Naive thymus-derived CD4-positive, alpha-beta T cell (primary cell): ENCODE measurements at places on chromosomes 2 and 18.
A peak's percentile ranks its signal among the peaks of the same experiment; 100 is the strongest.

DNA sequence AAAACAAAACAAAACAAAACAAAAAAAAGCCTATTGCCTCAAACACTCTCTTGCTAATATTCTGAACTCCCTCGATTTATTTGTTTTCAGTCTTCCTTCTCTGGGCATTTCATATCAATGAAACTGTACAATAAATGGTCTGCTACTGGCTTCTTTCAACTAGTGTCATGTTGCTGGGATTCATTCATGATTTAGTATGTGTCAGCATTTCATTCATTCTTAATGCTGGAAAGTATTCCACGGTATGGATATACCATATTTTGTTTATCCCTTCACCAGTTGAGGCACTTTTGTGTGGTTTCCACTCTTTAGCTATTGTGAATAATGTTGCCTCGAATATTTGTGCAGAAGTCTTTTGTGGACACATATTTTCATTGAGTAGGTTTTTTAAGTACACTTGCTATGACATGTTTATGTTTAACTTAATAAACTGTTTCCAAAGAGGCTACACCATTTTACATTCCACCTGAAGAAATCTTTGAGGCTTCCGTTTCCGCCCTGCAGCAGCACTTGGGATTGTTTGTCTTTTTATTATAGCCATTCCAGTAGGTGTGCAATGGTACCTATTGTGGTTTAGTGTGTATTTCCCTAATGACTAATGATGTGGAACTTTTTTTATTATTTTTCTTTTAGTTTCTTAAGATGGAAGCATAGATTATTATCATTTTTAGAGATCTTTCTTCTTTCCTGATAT is 543.6 kb upstream of the SOX11 start:
- DNase-seq, result no peak

DNA sequence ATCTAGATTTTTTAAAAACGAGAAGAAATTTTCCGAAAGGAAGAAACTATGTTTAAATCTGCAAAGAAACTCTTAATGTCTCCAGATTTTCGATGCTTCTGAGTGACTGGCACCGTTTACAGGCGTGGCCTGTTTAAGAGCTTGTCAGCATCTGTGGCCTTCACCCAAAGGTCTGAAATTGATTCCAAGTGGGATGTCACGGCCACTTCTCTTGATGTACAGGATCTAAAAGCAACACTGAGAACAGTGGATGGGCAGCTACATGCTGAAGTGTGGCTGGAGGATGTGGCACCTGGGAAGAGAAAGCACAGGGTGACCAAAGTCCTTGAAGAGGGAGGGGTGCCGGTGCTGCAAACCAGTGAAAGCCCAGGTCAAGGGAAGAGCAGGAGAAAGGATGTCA is 28.0 kb downstream of the EMILIN2 start:
- no peak for DNase-seq

DNA sequence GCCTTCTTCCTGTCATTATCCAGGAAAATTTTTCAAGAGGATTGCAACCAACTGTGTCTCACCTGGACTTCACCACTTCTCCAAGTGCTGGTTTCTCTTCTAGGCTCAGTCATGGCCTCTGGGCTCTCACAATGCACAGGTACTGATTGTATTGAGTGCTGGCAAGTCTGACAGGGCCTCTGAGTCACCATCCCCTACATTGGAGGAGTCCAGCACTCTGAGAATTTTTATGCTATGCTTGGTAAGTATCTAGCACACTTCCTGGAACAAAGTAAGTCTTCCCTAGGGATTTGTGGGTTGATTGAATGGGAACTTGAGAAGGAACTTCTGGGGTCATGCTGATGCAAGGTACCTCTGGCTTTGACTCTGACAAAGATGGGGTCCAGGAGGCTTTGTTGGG is 147.2 kb upstream of the CELF4 start:
- DNase-seq, result no peak

DNA sequence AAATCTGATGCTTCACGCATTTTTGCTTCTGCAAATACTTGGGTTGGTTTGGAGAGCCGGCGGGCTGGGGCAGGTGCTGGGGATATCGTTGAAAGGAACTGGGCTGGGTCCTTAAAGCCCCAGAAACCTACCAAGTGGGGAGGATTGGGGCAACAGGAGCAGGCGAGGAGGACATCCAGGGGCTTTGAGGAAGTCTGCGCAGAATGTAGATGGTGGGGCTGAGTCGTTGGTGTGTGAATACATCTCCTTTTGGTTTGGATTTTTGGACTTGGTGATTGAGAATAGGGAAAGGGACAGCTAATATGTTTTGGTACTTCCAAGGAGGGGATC is 1.1 kb downstream of the DCC start:
- no peak for DNase-seq

GRCh38 chr2:72090271-72090720 is 57.4 kb downstream of the CYP26B1 start:
- DNase-seq, result no peak

DNA sequence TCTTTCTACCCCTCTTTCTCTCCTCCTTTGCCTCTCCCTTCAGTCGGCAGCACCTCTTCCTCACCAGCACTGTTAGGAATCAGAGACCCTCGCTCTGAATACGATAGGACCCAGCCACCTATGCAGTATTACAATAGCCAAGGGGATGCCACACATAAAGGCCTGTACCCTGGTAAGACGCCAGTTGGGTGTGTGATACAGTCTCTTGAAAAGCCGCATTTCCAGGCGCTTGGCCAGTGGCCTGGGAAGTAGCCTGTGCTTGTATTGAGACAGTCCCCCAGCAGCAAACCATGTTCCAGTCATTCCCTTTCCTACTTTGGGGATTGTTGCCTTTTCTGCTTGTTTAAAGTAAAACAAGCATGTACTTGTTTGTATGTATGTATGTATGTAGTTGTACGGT is 118.4 kb upstream of the DAPL1 start:
- DNase-seq, result no peak

GRCh38 chr18:54828986-54829385 is 709 bp downstream of the RAB27B start:
- peak; percentile 11 for DNase-seq

DNA sequence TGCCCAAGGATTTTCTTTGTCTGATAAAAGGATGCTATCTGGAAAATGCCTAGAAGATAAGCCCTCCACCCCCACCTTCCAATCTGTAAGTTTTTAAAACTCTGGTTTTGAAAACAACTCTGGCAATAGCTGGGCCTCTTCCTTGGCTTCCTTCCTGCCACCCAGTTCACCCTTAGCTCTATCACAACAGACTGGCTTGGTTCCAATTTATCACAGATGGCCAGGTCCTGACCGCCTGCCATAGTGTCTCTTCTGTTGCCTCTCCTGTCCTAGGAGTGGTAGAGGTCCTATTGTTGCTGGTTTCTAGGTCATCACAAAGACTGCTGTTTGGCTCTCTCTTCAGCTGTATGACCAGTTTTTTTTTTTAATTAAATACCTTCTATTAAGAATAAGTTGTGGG is 1727.9 kb upstream of the SLC39A10 start:
- no peak for DNase-seq

DNA sequence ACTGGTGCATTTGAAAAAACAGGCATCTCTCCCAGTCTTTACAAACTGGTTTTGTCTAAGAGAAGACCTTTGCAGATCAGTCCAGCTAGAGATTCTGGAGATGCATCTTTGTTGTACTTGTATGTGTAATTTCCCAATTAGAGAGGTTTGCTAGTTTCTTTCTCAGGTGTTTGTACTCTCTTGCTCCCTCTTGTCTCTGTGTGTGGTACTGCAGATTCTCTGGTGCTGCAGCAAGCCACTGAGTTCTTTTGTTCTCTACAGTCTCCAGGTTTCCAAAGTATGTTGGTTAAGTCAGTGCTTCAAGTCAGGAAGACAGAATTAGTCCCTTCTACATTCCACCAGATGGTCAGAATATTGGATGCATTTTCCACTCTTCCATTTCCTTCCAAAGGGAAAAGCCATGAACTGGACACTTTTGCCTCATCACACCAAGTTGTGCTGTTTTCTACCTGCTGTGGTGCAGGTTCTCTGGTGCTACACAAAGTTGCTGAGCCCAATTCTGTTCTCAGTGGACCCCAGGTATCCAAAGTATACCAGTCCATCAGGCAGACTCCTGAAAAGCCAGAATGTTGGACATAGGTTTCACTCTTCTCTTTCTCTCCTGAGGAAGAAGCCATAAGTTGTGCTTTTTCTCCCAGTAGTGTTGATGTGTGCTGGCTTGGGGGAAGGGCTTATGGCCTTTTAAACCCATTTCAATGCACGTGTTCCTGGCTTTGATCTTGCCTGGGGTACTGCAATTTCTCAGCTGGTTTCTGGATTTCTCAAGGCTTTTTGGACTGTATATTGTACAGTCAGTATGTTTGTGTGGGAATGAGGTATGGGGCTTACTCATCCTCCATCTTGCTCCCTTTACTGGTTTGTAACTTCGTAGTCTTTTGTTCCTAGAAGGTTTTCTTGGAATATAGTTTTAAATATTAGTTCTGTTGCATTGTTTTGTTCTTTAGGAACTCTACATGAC is 29.8 kb downstream of the EPC2 start:
- peak; percentile 32 for DNase-seq

DNA sequence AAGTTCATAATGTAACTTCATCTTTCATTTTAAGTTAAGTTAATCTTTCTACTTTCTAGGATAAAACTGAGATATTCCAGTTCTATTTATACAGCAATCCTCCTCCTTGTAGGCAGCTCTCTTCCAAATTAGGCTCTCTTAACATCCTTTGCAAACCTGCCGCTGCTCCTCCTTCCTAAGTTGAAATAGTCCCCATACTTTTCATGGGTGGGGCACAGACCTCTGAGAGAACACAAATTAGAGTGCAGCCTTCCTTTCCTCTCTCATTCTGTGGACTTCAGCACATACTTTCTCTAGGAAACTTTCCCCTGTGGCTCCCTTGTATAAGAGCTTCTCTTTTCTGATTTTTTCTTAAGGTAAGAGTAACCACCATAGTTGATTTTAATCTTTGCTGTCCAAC is 28.3 kb downstream of the TWSG1 start:
- DNase-seq, result no peak
